HFFc6 (cell line): ENCODE measurements at places on chromosomes 13 and 19. TPM values are rescaled to one million over a fixed set of nuclear protein-coding genes. Genes with fewer than 3 reads are reported as not detected.

DNA sequence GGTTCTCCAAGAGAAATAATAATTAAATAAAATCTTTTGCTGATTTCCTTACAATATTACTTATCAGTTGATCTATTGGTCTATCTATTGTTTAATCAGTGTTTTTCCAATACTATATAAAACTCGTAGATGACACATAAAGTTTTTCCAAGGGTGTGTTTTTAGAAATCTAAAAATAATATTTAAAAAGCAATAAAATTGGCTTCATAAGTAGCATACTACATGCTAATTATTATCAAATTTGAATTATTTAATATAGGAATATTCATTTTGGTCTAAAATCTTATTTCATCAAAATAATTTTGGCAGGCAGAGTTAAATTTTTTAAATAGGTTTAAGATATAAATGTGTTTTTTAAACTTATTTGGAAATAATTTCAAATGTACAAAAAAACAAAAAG is 49.4 kb upstream of the MIR17HG start:
- H3K27ac ChIP-seq: no peak overlapping the region
- no peaks in the 10 kb centered on the region for H3K27me3 ChIP-seq
- DNase-seq: no peak
- no peaks in the 10 kb centered on the region for H3K36me3 ChIP-seq
- H3K4me3 ChIP-seq: no peak overlapping the region

SIGLEC8 gene
- not detected in 3 replicates for total RNA-seq

RYR1 gene
- not detected in 3 replicates for total RNA-seq

IRF3 gene
- 55.9 to 67.5 TPM (median 66.3 TPM) in 3 replicates for total RNA-seq

DNA sequence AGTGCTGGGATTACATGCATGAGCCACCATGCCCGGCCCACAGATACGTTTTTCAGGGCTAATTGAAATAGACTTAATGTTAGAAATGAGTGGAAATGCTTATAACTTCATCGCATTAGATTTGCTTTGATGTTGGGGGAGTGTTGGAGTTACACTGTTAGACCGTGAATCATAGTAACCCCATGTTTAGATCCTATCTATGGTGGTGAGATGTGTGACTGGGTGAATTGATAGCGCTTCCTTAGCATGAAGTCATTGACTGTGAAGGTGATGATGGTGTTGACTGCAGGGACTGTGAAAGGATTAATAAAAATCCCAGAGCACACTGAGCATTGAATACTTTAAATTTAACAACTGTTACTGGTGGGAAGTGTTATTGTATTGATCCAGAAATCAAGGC is 1.7 kb downstream of the ZNF264 start:
- H3K36me3 ChIP-seq: peaks cover 76% of the 10 kb centered on the region
- no peak for DNase-seq
- peaks cover 5% of the 10 kb centered on the region for H3K27me3 ChIP-seq
- no peak overlapping the region for H3K27ac ChIP-seq
- H3K4me1 ChIP-seq: peaks cover 33% of the 10 kb centered on the region

- H3K4me3 ChIP-seq: peak within 1 kb of the TSS; percentile 82
- 0 out of 2 replicates have a peak, but pooled peaks cover under 1% of the 10 kb centered on the region for H3K4me1 ChIP-seq
- DNase-seq: peak; percentile 79
- H3K27me3 ChIP-seq: peaks cover 15% of the 10 kb centered on the region
Measured at GRCh38 chr19:48746738-48747575, at the start of gene IZUMO1. IZUMO1 (minus strand) TSS chr19:48746909; CDS start chr19:48745859, 1,050 bp downstream.

DNA sequence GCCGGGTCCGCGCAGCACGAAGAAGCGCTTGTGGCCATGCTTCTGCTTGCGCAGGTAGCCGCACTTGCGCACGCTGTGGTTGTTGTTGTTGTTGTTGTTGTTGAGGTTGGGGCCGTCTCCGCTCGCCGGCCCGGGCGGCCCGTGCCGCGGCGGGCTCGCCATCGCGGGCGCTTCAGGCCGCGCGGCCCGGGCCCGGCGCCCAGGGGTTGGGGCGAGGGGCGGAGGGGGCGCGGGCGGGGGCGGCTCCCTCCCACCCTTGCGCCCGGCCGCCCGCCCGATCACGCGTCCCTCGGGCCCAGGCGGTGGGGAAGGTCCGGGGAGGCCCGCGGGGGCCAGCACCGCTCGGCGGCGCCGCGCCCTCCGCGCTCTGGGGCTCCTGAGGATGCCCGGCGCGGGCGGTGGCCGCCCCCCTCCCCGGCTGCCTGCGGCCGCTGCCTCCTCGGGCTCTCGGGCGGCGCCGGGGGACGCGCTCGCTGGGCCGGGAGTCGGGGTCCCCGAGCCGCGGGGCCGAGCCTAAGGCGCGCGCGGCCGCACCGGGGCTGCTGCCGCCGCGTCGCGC is 412 bp downstream of the IRS2 start:
- H3K27me3 ChIP-seq: peaks cover 4% of the 10 kb centered on the region
- H3K4me1 ChIP-seq: peaks cover 18% of the 10 kb centered on the region
- H3K36me3 ChIP-seq: no peaks in the 10 kb centered on the region
- DNase-seq: no peak
- H3K4me3 ChIP-seq: peak overlapping the region; percentile 73

DNA sequence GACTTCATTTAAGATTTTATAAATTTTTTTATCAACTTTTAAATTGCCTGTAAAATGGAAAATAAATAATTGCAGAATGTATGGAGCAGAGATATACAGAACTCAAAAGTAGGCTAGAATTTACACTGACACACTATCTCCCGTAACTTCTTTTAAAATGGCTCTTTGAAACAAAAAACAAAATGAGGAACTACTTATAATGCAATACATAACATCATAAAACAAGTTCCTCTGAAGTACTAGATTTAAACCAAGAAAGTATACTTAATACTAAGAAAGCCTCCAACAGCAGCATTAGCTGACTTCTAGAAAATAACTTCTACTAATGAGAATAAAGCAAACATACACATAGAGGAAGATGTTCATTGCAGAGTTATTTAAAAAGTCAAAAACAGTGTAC is 17.0 kb downstream of the RBM26 start:
- no peak overlapping the region for H3K4me3 ChIP-seq
- peaks cover 4% of the 10 kb centered on the region for H3K36me3 ChIP-seq
- no peak for DNase-seq
- no peak overlapping the region for H3K27ac ChIP-seq
- H3K4me1 ChIP-seq: peaks cover 45% of the 10 kb centered on the region
- no peaks in the 10 kb centered on the region; the same call in 1 of the 2 replicates for H3K27me3 ChIP-seq
